ENCODE measurements at places on chromosomes 11 and 22.
A peak's percentile ranks its signal among the peaks of the same experiment; 100 is the strongest.

GRCh38 chr22:29855611-29856181, 17.6 kb upstream of the ASCC2 start:
- H3K36me3 ChIP-seq = no peaks in the 10 kb centered on the region
- no peaks in the 10 kb centered on the region for H3K27me3 ChIP-seq
- no peak for DNase-seq
- no peak overlapping the region for H3K4me3 ChIP-seq
- no peaks in the 10 kb centered on the region for H3K4me1 ChIP-seq
- H3K27ac ChIP-seq = no peak overlapping the region

- no peaks in the 10 kb centered on the region for H3K4me1 ChIP-seq
- peak; percentile 66 for DNase-seq
- no peaks in the 10 kb centered on the region for H3K27me3 ChIP-seq
These were observed 663.7 kb upstream of the B3GAT1 start for GRCh38 chr11:135075740-135076139.

DNA sequence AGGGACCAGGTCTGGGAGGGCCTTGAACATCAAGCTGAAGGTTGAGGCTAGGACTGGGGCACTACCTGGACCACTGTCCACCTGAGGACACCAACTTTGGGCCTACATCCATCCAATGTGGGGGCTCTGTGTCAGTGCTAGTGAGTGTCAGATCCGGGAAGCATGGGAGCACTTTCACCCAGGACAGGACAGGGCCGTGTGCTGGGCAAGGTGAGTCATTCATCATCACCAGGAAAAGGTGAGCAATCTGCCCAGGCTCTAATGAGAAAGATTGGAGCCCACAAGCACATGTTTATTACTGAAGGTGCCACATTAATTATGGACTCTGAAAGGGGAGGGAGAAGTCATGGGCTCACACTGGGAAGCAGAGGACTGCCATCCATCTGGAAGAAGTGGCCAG, 39.7 kb upstream of the DRD2 start:
- H3K27me3 ChIP-seq = no peaks in the 10 kb centered on the region
- no peaks in the 10 kb centered on the region for H3K36me3 ChIP-seq
- H3K27ac ChIP-seq = no peak overlapping the region

DNA sequence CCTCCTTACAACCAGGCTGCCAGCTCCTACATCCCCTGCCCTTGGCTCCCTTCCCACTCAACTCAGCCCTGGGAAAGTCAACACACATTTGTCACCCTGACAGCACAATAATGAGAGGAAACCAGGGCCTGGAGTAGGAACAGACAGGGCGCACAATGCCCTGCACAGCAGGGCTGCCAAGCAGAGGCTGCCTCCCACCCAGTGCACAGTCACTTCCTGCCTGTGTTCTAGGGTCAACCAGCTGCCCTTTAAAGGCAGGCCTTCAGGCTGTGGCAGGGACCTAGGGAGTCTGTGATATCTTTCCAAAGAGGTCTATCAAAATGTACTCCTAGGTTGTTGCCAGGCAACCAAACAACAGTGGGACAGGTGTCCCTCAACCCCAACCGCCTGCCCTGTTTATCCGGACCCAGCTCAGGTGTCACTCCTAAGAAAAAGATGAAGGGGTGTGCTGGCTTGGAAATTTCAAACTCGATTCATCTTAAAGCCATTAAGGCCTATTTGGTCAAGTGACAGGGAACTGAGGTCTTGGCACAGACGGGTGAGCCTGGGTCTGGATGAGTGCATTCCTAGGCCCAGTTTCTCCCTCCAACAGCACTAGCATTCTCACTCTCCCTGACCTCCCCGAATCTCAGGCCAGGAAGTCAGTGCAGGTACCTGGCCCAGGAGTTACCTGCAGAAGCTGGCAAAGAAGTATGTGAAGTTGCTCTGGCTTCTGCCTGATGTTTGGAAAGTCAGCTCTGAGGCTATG, 110.3 kb upstream of the PITPNB start:
- no peak overlapping the region for H3K27ac ChIP-seq
- no peaks in the 10 kb centered on the region for H3K36me3 ChIP-seq
- no peaks in the 10 kb centered on the region for H3K27me3 ChIP-seq
- DNase-seq = no peak
- no peak overlapping the region for H3K4me3 ChIP-seq

GRCh38 chr11:71148716-71149115, 103.7 kb downstream of the SHANK2 start:
- no peaks in the 10 kb centered on the region for H3K4me1 ChIP-seq
- no peaks in the 10 kb centered on the region for H3K36me3 ChIP-seq
- no peak overlapping the region for H3K27ac ChIP-seq
- no peak overlapping the region for H3K4me3 ChIP-seq

- DNase-seq = no peak
- no peak overlapping the region for H3K4me3 ChIP-seq
- no peaks in the 10 kb centered on the region for H3K36me3 ChIP-seq
- no peaks in the 10 kb centered on the region for H3K27me3 ChIP-seq
- H3K4me1 ChIP-seq = no peaks in the 10 kb centered on the region
These were observed 118.6 kb downstream of the ARHGAP42 start for GRCh38 chr11:100805506-100806199.

DNA sequence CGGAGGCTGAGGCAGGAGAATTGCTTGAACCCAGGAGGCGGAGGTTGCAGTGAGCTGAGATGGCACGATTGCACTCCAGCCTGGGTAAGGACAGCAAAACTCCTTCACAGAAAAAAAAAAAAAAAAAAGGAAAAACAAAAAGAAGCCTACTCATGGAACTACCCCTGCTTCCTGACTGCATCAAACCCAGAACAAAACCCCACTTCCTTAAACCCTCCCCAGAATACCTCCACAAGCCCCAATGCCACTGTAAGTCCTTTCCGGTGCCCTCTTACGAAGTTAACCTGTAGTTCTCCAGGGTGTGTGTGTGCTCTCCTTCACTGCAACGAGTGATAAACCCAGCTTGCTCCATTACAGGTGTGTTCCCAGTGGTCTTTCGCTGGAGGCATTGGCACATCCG, 8.6 kb upstream of the TOLLIP start:
- DNase-seq = no peak
- peaks cover 5% of the 10 kb centered on the region for H3K27me3 ChIP-seq
- no peak overlapping the region for H3K4me3 ChIP-seq
- H3K4me1 ChIP-seq = no peaks in the 10 kb centered on the region
- no peaks in the 10 kb centered on the region for H3K36me3 ChIP-seq
- H3K27ac ChIP-seq = no peak overlapping the region

DNA sequence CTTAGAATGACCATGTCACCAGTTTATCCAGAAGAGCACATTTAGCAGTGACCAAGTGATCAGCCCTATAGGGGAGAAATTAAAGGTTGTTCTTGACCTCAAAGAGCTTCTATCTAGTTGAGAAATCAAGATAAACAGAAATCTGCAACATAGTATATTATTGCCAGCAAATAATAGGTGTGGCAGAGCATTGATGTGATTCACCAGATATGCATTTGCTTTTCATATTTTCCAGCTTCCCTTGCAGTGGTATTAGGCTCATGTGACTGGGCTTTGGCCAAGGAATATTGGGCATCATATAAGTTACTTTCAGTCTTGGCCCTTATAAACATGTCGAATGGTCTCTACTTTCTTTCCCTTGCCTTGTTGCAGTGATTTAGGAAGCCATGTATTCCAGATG, 34.5 kb downstream of the COMMD9 start:
- no peak overlapping the region for H3K4me3 ChIP-seq
- no peak overlapping the region for H3K27ac ChIP-seq
- H3K36me3 ChIP-seq = no peaks in the 10 kb centered on the region
- H3K27me3 ChIP-seq = no peaks in the 10 kb centered on the region
- no peak for DNase-seq
- H3K4me1 ChIP-seq = no peaks in the 10 kb centered on the region

GRCh38 chr11:63816166-63816565, 2.9 kb downstream of the SPINDOC start:
- peaks cover 14% of the 10 kb centered on the region for H3K4me1 ChIP-seq
- peaks cover 14% of the 10 kb centered on the region for H3K36me3 ChIP-seq
- no peak overlapping the region for H3K4me3 ChIP-seq
- no peak for DNase-seq
- H3K27me3 ChIP-seq = no peaks in the 10 kb centered on the region

GRCh38 chr11:1258401-1259075, 35.7 kb downstream of the MUC5B start:
- H3K36me3 ChIP-seq = no peaks in the 10 kb centered on the region
- H3K27me3 ChIP-seq = no peaks in the 10 kb centered on the region
- H3K27ac ChIP-seq = no peak overlapping the region
- H3K4me1 ChIP-seq = peaks cover 14% of the 10 kb centered on the region
- no peak overlapping the region for H3K4me3 ChIP-seq
- no peak for DNase-seq

DNA sequence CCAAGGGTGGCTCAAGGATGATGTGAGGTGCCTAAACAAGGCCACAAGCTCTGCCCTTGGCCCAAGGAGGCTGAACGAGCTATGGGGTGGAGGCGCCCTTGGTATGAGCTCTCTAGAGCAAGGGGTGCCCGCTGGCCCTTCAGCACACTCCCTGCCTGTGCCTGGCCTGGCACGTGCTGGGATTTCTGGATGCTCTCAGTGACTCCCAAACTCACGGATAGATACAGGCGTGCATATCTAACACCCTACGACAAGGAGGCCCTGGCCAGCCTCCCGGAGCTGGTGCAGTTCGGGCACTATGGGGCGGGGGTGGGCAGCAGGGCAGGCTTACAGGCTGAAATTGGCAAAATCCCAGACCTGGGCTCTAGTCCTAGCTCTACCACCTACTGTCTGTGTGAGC, 30.6 kb downstream of the SCUBE1 start:
- H3K4me1 ChIP-seq = no peaks in the 10 kb centered on the region
- no peak overlapping the region for H3K27ac ChIP-seq
- H3K27me3 ChIP-seq = no peaks in the 10 kb centered on the region
- no peaks in the 10 kb centered on the region for H3K36me3 ChIP-seq

- no peak overlapping the region for H3K27ac ChIP-seq
- no peaks in the 10 kb centered on the region for H3K4me1 ChIP-seq
- no peak for DNase-seq
- no peaks in the 10 kb centered on the region for H3K27me3 ChIP-seq
These were observed 33.4 kb downstream of the PPARA start for GRCh38 chr22:46183733-46184132.

GRCh38 chr11:12091956-12092558, 18.3 kb upstream of the MICAL2 start:
- no peak for DNase-seq
- peaks cover 26% of the 10 kb centered on the region for H3K4me1 ChIP-seq
- no peaks in the 10 kb centered on the region for H3K36me3 ChIP-seq
- no peak overlapping the region for H3K4me3 ChIP-seq
- H3K27me3 ChIP-seq = no peaks in the 10 kb centered on the region

- H3K4me3 ChIP-seq = no peak overlapping the region
- DNase-seq = no peak
- H3K36me3 ChIP-seq = no peaks in the 10 kb centered on the region
- H3K27me3 ChIP-seq = peaks cover 5% of the 10 kb centered on the region
- peaks cover 6% of the 10 kb centered on the region for H3K4me1 ChIP-seq
These were observed 777 bp upstream of the MICAL3 start for GRCh38 chr22:18024956-18025720.

GRCh38 chr22:48493733-48494132, 1333.9 kb downstream of the BRD1 start:
- H3K36me3 ChIP-seq = no peaks in the 10 kb centered on the region
- no peaks in the 10 kb centered on the region for H3K4me1 ChIP-seq
- DNase-seq = no peak
- no peak overlapping the region for H3K4me3 ChIP-seq
- peaks cover 10% of the 10 kb centered on the region for H3K27me3 ChIP-seq

DNA sequence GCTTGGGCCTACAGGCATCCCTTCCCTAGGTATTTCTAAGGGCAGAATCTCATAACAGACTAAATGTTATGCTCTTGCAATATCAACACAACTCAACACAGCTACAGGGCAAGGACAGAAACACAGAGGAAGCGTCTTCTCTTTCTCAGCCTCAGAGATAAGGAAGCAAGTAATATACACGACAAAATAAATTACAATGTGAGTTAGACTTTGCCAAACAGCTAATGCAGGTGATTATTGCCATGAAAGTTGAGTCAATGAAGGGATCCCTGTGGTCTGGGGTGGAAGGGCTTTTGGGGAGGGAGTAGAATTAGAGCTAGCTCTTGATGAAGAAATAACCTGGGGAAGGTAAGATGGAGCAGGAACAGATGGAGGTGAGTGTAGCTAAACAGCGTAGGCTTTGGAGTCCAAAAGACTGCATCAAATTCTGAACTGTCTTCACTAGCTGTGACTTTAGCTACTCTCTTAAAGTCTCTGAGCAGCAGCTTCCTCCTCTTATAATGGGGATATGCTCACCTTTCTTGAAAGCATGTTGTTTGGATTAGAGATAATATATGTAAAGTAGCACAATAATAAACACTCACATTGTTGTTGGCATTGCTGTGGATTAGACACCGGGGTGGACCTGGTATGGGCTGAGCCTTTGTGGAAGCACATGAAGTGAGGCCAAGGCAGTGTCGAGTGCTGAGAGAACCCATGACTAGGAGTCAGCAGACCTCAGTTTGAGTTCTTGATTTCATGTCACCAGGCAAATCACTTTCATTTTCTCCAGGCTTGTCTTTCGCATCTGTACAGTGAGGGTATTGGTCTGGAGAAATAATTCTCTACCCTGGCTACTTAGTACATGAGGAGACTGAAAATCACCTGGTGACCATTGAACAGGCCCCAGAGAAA, 41.0 kb upstream of the AQP11 start:
- H3K36me3 ChIP-seq = no peaks in the 10 kb centered on the region
- no peak overlapping the region for H3K27ac ChIP-seq
- H3K4me1 ChIP-seq = no peaks in the 10 kb centered on the region

DNA sequence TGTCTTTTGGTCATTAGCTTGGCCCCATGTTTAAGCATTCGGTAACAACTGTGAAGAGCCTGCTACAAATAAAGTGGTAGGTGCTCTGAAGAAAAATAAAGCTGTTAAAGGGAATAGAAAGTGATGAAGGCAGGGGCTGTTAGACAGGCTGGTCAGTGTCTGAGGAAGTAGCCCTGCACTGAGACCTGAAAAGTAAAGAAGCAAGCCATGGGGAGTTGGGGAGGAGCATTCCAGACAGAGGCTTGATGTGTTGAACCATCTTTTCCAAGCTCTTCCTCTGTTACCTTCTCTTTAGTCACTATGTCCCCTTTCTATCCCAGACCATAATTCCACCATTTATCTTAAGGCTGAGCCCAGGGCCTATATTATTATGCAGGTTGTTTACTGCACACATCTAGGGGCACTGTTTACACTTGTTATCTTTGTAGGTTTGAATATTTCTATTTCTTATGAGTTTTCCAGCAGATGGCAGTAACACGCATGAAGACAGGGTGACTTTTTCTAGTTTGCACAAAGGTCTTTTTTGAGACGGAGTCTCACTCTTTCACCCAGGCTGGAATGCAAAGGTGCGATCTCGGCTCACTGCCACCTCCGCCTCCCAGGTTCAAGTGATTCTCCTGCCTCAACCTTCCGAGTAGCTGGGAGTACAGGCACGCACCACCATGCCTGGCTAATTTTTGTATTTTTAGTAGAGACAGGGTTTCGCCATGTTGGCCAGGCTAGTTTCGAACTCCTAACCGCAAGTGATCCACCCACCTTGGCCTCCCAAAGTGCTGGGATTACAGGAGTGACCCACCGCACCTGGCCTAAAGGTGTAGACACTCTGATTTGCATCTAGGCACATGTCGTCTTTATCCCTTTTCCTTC, 23.0 kb downstream of the ZFTA start:
- no peaks in the 10 kb centered on the region for H3K27me3 ChIP-seq
- DNase-seq = no peak
- no peaks in the 10 kb centered on the region for H3K4me1 ChIP-seq
- no peak overlapping the region for H3K27ac ChIP-seq

- no peak overlapping the region for H3K4me3 ChIP-seq
- no peak for DNase-seq
- H3K27me3 ChIP-seq = no peaks in the 10 kb centered on the region
- peaks cover 67% of the 10 kb centered on the region for H3K4me1 ChIP-seq
These were observed 25.7 kb upstream of the TMPRSS4 start for GRCh38 chr11:118051136-118051610.

GRCh38 chr11:113242767-113243397, 71.5 kb upstream of the TTC12 start:
- no peaks in the 10 kb centered on the region for H3K36me3 ChIP-seq
- no peaks in the 10 kb centered on the region for H3K4me1 ChIP-seq
- H3K27ac ChIP-seq = no peak overlapping the region
- H3K4me3 ChIP-seq = peak overlapping the region; percentile 30
- no peaks in the 10 kb centered on the region for H3K27me3 ChIP-seq
